ENCODE measurements at places on chromosomes 13 and 19.

- DNase-seq = peak; percentile 63
Observed at GRCh38 chr19:33819880-33820781, 23.5 kb downstream of the KCTD15 start.

DNA sequence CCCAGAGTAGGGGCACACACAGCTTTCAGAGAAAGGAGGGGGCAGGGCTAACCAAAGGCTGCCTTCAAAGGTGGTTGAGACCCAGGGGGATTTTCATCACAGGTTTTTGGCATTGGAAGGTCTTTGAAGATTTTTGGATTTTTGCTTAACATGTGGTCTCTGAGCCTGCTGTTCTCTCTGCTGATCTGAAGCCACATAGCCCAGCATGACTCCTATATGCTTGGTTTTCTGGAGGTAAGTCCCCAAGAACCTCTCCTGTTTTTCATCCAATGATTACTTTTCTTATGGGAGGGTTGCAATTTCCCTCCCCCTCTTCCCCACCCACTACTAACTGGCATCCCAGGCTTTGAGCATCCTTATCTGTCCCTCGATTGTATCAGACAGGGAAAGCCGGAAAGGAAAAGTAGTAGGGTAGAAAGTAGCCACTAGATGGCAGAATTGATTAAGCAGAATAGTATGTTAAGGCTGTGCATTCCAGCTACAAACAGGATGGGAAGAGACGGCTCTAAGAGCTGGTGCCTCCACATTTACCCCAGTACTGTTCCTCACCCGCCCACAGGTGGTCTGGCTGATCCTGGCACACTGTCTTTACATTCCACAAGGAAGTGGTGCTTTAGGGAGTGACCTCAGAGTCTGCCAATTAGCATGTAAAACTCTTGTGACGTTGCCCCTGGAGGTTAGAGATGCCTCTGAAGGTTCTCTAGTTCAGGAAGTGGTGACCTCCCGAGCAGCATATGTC lies 218.9 kb upstream of the EDNRB start:
- peak; percentile 13 for DNase-seq

DNA sequence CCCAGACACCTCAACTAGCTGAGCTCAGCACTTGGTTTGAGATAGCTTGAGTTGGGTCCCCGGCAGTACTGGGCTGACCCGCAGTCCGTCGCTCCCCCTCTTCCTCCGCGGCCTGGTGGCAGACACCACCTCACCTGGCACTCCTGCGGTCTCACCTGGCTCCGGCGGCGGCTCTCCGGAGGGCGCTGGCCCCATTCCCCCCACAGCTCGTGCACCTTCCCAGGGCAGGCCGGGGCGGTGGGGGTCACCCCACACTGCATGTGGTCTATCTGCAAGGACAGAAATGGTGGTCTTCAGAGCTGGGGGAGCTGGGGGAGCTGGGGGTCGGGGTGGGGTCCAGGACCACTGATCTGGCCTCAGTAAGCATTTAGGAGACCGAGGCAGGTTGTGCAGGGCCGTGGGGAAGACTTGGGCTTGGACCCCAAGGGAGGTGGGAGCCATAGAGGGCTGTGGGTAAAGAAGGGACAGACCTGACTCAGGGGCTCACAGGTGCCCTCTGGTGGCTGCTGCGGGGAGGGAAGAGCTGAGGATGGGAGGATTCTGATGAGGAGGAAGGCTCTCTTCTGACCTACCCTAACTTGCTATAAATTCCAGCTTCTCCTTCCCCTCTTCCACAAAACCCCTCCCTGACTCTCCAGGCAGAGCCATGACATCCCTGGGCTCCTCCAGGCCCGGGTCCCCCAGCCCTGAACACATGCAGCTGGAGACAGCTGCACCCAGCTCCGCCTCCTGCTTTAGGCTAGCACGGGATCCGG lies 6.7 kb upstream of the PLIN4 start:
- peak; percentile 30 for DNase-seq

- no peak for DNase-seq
Observed at GRCh38 chr13:46603165-46603603, 50.2 kb downstream of the LRCH1 start.

- no peak for DNase-seq
Observed at GRCh38 chr19:33299051-33299688, 3.2 kb downstream of the CEBPA start.

All from mucosa of gallbladder (tissue), 1 donor.